ENCODE measurements at places on chromosomes 16 and 17.
A peak's percentile ranks its signal among the peaks of the same experiment; 100 is the strongest.

DNA sequence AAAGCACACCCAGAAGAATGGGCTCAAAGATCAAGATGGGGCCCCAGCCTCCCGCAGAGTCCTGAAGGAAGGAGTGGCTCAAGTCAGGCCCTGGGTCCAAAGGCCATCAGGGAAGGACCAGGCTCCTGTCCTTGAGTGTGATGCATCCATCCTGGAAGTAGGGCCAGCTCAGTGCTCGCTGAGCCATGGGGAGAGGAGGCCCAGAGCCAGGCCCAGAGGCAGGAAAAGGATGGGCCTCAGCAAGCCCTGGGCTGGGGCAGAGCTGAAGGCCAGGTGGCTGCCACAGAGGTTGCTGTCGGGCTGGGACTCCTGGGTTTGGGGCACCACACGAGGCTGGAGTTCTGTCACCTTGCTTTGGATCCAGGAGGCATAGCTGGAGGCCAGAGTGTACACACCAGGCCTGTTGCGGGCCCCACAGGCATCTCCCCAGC is 3.7 kb downstream of the PRSS8 start:
- no peaks in the 10 kb centered on the region for H3K27me3 ChIP-seq
- H3K36me3 ChIP-seq = peaks cover 40% of the 10 kb centered on the region
- no peak for DNase-seq
- H3K4me3 ChIP-seq = no peak overlapping the region
- H3K4me1 ChIP-seq = peaks cover 48% of the 10 kb centered on the region
- H3K27ac ChIP-seq = no peak overlapping the region

GRCh38 chr16:29784901-29785500 is 5.5 kb upstream of the KIF22 start:
- DNase-seq = peak; percentile 83
- H3K27ac ChIP-seq = no peak overlapping the region
- H3K4me3 ChIP-seq = peak overlapping the region; percentile 29
- H3K4me1 ChIP-seq = peaks cover 18% of the 10 kb centered on the region
- no peaks in the 10 kb centered on the region for H3K36me3 ChIP-seq

DNA sequence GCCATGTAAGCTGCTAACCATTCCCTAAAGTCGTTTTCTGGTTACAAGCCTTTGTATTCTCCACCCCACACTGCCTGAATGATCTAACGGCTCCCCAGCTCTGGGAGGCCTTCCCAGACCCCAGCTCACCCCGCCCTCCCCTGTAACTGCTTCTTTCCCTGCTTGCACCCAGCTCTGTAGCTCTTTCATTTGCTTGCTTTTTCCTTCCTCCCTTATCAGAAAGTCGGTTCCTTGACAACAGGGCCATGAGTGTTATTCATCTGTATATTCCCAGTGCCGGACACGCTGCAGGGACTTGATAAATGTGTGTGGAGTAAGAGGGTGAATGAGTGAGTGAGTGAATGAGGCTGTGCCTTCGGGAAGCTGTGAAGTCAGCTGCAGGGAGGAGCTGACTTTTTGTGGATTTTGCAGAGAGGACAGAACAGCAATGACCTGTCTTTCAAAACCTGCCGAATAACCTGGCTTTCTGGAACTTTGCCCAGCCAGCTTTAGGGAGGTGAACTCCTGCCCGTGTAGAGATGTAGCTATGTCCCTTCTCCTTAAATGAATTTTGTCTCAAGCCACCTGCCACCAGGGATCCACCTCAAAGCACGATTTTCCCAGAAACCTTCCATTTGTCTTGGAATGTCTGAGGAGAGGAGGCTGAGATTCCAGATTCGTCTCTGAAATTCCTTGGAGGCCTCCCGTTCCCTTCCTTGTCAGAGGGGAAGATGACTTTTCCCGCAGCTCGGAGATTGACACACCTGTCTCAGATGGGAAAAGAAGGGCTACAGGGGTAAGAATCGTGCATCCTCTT is 20.0 kb upstream of the CACNG4 start:
- H3K4me1 ChIP-seq = no peaks in the 10 kb centered on the region
- no peaks in the 10 kb centered on the region for H3K36me3 ChIP-seq
- no peak overlapping the region for H3K27ac ChIP-seq

GRCh38 chr16:79449900-79450299 is 150.6 kb downstream of the MAF start:
- H3K4me1 ChIP-seq = no peaks in the 10 kb centered on the region
- no peaks in the 10 kb centered on the region for H3K36me3 ChIP-seq

DNA sequence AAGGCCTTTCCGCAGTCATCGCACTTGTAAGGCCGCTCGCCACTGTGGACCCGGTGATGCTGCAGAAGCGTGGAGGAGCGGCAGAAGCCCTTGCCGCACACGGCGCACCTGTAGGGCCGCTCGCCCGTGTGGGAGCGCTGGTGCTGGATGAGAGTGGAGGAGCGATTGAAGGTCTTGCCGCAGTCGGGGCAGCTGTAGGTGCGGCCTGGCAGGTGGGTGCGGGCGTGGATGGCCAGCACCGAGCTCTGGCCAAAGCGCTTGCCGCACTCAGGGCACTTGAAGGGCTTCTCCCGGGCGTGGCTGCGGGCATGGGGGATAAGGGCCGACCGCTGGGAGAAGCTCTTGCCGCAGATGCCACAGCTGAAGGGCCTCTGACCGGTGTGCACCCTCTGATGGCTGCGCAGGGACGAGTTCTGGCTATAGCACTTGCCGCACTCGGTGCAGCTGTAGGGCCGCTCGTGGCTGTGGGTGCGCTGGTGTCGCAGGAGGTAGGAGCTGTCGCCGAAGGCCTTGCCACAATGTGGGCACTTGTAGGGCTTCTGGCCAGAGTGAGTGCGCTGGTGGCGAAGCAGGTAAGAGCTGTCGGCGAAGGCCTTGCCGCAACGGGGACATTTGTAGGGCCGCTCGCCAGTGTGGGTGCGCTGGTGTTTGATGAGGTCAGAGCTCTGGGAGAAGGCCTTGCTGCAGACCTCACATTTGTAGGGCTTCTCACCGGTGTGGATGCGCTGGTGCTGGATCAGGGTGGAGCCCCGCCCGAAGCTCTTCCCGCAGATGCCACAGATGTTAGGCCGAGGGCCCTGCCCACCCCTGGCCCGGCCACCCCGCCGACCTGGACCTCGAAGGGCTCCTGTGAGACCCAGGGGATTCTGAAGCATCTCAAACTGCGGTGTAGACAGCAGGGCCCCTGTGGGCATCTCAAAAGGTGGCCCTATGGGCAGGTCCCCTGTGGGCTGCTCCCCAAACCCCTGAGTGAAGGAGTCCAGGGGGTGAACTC is 1.5 kb downstream of the ZNF768 start:
- DNase-seq = peak; percentile 62
- H3K36me3 ChIP-seq = no peaks in the 10 kb centered on the region
- H3K27ac ChIP-seq = no peak overlapping the region
- H3K27me3 ChIP-seq = no peaks in the 10 kb centered on the region
- no peak overlapping the region for H3K4me3 ChIP-seq
- peaks cover 14% of the 10 kb centered on the region for H3K4me1 ChIP-seq

GRCh38 chr17:61410141-61411010 is 10.7 kb downstream of the TBX2 start:
- H3K4me1 ChIP-seq = peaks cover 24% of the 10 kb centered on the region
- H3K27me3 ChIP-seq = peaks cover 34% of the 10 kb centered on the region
- DNase-seq = peak; percentile 87
- H3K4me3 ChIP-seq = peak overlapping the region; percentile 73

All from upper lobe of right lung (tissue), 1 donor.